NCI-H1048 (cell line): ENCODE measurements at places on chromosomes 2 and 18.

- no peak for DNase-seq
These were observed 5.6 kb upstream of the EML4 start for GRCh38 chr2:42163444-42164045.

DNA sequence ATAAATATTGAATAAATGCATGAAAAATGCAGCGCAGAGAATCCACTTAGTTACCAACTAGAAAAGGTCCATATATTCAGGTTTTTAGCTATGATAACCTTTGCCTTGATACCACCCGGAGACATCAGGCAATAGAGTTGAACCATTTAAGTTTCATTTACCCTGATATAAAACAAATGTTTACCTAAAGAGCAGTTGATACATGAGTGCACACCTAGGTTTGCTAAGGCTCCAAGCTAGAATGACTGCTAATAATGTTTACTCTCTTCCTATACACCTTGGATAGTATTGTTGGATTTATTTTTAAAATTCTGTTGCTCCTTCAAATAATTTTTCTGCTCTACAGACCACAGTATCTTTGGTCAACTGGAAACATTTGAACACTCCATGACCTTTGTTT lies 1463.6 kb downstream of the LRP1B start:
- DNase-seq, result no peak

DNA sequence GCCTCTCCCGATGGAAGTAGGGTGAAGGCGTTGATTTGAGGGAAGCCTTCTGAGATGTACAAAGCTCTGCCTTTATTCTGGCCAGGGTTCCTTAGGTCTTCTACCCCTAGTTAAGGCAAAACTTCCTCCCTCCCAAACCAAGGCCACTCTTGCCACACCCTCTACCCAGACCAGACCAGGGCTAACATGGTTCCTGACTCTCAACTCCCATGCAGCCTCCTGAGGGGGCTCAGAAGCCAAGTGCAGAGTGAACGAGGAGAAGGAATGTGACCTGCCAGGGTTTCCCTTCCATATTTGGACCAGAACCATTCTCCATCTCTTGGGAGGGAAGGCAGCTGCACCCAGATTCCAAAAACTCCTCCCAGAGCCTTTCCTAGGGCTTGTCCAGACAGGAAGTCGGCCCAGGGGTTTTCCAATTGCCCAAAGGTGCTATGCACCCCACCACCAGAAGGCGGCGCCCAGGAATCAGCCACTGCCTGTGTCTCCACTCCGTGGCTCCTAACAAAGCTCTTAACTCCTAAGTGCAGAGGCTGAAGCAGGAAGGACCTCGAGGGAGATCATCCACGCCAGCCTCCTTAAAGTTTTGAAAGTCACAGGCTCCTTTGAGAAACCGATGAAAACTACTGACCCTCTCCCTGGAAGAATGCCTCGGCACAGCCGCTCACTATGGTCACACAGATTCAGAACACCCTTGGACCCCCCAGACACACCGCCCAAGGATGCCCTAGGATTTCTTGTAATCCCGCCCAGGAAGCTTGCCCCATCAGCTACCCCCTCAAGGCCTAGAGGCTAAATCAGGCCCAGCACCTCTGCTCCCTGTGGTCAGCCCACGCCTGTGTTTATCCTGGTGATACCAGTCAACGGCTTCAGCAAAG lies 157.8 kb downstream of the SMAD2 start:
- peak; percentile 55 for DNase-seq

DNA sequence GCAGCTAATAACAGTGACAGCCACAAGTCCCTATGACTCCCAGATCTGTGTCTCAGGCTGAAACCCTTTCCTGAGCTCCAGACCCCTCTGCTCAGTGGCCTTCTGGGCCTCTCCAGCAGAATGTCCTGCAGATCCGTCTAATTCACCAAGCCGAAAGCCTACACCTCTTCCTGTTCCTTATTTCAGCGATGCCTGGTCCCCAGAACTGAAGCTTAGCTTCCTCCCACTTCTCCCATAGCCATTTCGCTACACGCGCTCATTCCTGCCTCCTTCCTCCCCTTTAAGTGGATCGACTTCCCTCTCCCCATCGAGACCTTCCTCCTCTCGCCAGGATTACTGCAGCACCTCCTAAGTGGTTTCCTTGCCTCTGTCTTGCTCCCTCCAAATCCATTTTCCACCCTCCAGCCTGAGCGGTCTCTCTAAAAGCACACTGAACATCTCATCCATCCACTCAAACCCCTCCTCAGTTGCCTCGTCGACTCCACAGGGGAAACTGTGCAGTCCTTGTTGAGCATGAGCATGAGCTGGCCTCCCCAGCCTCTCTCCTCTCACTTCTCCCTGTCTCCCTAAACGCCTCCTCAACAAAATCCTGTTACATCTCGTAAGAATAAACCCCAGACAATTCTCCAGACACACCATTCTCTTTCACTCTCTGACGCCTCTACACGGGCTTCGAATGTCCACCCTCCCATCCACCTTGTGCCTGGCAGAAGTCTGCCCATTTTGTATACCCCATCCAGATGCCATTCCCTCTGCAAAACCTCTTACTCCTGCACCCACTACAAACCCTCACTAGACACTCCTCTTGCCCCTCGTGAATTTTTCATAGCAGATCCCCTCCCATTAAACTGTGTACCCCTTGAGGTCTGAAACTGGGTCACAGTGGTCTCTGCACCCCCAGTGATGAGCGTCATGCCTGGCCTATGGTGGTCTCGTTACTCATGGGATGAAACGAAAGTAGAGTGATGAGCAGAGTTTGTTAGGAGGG lies 232.6 kb downstream of the ATAD2B start:
- DNase-seq, result no peak

GRCh38 chr2:239392688-239393387 lies 8.0 kb downstream of the HDAC4 start:
- DNase-seq, result no peak

GRCh38 chr2:77328134-77328931 lies 193.8 kb downstream of the LRRTM4 start:
- DNase-seq, result no peak

GRCh38 chr2:166900700-166901099 lies 12.4 kb downstream of the XIRP2 start:
- no peak for DNase-seq

GRCh38 chr2:240921311-240921994 lies 15.3 kb downstream of the CROCC2 start:
- DNase-seq, result no peak
